ENCODE measurements at places on chromosomes 4 and X. TPM values are rescaled to one million over a fixed set of nuclear protein-coding genes. Genes with fewer than 3 reads are reported as not detected.

DNA sequence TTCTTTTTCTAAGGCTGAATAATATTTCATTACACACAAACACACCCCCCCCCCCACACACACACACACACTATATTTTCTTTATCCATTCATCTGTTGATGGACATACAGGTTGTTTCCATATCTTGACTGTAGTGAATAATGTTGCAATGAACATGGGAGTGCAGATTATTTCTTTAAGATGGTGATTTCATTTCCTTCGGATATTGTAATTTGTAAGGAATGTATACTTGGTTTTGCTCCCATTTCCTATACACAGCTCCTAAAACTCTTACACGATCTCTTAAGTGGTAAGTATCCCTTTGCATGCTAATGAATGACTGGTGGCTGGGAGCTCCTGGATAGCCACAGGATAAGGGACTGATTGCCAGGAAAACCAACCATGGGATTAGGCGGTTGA is 14.7 kb upstream of the RBMXL3 start:
- no peaks in the 10 kb centered on the region for H3K36me3 ChIP-seq
- no peak overlapping the region for H3K27ac ChIP-seq
- no peaks in the 10 kb centered on the region for H3K4me1 ChIP-seq
- H3K27me3 ChIP-seq: no peaks in the 10 kb centered on the region
- H3K4me3 ChIP-seq: no peak overlapping the region

GRCh38 chr4:188911199-188911598 is 772.0 kb downstream of the TRIML1 start:
- H3K27me3 ChIP-seq: no peaks in the 10 kb centered on the region
- H3K36me3 ChIP-seq: no peaks in the 10 kb centered on the region
- H3K4me1 ChIP-seq: no peaks in the 10 kb centered on the region
- no peak for DNase-seq
- H3K27ac ChIP-seq: no peak overlapping the region
- no peak overlapping the region for H3K4me3 ChIP-seq

DNA sequence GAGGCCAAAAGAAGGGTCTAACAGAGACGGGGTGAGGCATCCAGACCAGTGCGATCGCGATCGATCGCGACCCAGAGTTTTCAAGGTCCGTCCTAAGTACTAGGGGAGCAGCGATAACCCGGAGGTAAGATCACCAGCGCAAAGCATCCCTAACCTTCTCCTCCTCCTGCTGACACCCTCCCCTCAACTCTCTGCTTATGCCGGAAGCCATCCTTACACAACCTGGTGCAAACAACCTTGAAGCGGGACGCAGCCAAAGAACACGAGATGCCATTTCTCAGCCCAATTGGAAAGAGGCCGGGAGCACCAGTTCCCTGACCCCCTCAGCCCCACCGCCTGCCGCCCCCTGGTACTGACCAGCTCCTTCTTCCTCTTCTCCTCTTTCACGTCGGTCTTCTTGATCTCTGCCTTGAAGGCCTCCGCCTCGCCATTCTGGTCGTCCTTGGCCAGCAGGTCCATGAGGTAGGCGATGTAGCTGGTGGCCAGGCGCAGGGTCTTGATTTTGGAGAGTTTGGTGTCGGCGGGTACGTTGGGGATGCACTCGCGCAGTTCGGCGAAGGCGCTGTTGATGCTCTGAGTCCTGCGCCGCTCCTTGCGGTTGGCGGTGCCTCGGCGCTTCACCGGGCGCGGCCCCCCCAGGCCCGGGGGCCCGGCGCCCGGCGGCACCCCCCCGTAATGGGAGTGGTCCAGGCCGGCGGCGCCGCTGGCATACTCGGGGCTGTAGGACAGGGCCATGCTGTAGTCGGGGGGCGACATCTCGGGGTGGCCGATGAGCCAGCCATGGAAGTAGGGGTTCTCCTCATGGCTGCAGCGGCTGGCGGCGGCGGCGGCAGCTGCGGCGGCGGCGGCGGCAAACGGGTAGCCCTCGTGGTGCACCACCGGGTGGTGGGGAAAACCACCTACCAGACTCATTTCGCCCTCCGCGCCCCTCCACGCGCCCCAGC is 1.4 kb downstream of the HAND2 start:
- H3K27me3 ChIP-seq: peaks cover 37% of the 10 kb centered on the region
- no peak for DNase-seq
- H3K36me3 ChIP-seq: no peaks in the 10 kb centered on the region
- no peak overlapping the region for H3K4me3 ChIP-seq

DNA sequence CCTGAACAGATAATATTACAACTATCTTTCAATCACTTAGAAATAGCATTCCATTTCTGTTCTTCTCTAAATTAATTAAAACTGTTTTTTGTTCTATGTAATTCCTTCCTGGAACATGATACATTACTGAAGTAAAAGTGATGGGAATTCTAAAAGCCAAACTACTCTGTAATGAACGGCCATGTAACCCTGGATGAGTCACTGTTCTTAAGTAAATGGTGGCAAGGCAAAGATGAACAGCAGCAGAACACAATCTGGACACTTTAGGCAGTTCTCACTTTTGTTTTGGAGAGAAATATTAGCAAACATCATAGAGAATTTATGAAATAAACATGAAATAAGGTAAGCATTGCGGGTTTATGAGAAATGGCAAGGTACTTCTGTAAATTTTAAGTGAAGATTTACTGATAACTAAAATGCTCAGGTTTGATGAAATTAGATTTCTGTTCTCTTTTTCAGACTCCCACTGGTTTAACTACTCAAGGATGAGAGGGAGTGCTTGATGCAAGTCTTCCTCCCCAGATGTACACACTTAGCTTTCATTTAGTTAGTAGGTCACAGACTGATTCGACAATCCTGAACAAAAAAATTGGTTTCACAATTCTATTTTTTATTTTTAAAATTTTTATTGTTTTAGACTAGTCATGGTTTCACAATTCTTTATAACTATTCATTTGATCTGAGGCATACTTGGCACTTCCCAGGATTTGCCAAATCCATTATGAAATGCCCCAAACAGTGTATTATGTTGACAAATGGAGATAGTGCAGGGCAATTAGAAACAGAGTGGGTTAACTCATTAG is 964 bp upstream of the GPR82 start:
- no peak for DNase-seq
- H3K27ac ChIP-seq: peak overlapping the region; percentile 1
- peaks cover 15% of the 10 kb centered on the region for H3K36me3 ChIP-seq
- H3K27me3 ChIP-seq: no peaks in the 10 kb centered on the region
- H3K4me3 ChIP-seq: no peak overlapping the region
- H3K4me1 ChIP-seq: peaks cover 7% of the 10 kb centered on the region

SCML1 gene
- 11.6 TPM for total RNA-seq

All from CD4-positive, CD25-positive, alpha-beta regulatory T cell (primary cell).